HFFc6 (cell line): ENCODE measurements at places on chromosomes 16 and 17. TPM values are rescaled to one million over a fixed set of nuclear protein-coding genes. Genes with fewer than 3 reads are reported as not detected.

DNA sequence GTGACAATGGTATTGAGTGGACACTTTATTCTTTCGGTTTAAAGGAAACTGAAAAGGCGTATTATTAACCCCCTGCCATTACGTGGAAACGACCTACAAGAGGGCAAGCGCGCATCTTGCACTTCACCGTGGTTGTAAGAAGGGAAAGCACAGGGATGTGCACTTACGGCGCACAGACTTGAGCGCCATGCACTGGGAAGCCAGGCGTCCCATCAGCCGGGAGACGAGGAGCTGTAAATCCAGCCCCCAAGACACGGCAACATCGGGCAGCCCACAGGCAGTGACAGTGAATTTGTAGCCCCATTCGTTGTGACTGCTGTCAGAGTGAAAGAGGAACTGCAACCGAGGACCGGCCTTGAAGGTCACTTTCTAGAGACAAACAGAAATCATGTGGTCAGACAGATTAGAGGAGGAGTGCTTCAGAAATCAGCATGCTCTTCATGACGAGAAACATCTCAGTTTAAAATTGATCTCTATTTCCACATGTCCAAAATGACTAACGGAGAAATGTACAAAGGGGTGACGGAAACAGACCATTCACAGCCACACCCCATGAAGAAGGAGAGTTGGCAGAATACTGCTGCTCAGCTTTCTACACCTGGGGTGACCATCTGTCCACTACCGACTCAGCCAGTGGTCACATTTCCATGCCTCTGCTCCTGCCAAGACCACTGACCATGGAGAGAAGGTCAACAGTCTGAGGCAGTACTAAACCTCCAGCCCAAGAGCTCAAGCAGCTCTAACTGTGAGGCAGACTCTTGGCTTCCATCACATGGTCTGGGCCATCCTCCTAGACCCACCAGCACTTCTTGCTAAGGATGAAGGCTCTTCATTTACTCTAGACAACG is 68.6 kb downstream of the ZZEF1 start:
- peaks cover 34% of the 10 kb centered on the region for H3K36me3 ChIP-seq
- peaks cover 25% of the 10 kb centered on the region for H3K4me1 ChIP-seq
- no peak overlapping the region for H3K27ac ChIP-seq
- H3K27me3 ChIP-seq: no peaks in the 10 kb centered on the region

- H3K27ac ChIP-seq: no peak overlapping the region
- peaks cover 37% of the 10 kb centered on the region for H3K4me1 ChIP-seq
- no peaks in the 10 kb centered on the region for H3K27me3 ChIP-seq
Measured at GRCh38 chr17:28550858-28551257, 1.6 kb downstream of the UNC119 start.

GRCh38 chr16:68275611-68276191 is 11.4 kb downstream of the SLC7A6 start:
- no peak overlapping the region for H3K4me3 ChIP-seq
- H3K4me1 ChIP-seq: peaks cover 10% of the 10 kb centered on the region
- peaks cover 21% of the 10 kb centered on the region for H3K36me3 ChIP-seq
- H3K27me3 ChIP-seq: no peaks in the 10 kb centered on the region
- H3K27ac ChIP-seq: peak overlapping the region; percentile 24

DNA sequence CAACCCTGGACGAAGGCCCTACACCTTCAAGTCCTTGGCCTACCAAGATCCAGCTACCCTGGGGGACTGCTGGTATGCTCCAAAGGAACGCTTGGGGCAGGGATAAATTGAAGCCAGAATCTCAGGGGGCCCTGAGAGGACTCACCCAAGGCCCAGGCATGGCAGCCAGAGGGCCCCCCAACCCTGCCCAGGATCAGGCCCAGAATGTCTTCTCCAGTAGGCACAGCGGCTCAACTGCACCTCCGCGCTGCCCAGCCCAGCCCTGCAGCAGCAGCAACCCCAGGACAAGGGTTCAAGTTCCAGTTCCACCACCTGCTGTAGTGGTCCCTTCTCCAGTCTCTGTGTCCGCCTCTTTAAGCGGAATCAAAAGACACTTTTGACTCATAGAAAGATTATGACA is 2.2 kb downstream of the TFAP4 start:
- peaks cover 13% of the 10 kb centered on the region for H3K4me1 ChIP-seq
- H3K27ac ChIP-seq: peak overlapping the region; percentile 84
- H3K4me3 ChIP-seq: peak overlapping the region; percentile 87
- H3K27me3 ChIP-seq: peaks cover 6% of the 10 kb centered on the region; the same call in 1 of the 2 replicates
- DNase-seq: no peak
- no peaks in the 10 kb centered on the region for H3K36me3 ChIP-seq

- H3K27ac ChIP-seq: no peak overlapping the region
- H3K36me3 ChIP-seq: no peaks in the 10 kb centered on the region; the same call in 1 of the 2 replicates
- no peak overlapping the region for H3K4me3 ChIP-seq
- peaks cover 2% of the 10 kb centered on the region for H3K27me3 ChIP-seq
- DNase-seq: no peak
- no peaks in the 10 kb centered on the region for H3K4me1 ChIP-seq
Measured at GRCh38 chr16:79402920-79403319, 197.6 kb downstream of the MAF start.

- H3K36me3 ChIP-seq: no peaks in the 10 kb centered on the region
- peaks cover 23% of the 10 kb centered on the region for H3K4me1 ChIP-seq
- peaks cover 9% of the 10 kb centered on the region; the same call in 1 of the 2 replicates for H3K27me3 ChIP-seq
- H3K4me3 ChIP-seq: no peak overlapping the region
Measured at GRCh38 chr16:31440516-31441184, 1.9 kb downstream of the ZNF843 start.

DNA sequence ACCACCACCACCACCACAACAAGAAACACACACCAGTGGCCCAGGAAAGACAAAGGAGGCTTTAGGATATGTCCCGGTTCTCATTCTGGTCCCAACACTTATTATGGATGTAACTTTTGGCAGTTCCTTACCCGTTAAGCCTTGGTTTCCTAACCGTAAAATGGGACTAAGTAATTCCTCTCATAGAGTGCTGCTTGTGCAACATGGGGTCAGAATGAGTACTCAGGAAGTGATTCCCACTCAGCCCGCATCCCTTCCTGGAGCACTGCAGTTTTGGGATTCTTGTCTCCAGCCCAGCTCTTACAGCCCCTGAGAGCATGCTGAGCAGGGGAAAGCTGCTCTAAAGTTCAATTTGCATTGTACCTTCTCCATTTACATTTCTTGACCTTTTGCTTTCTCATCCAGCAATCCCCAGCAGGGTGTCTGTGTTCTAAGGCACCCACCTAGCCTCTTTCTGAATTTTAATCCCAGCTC is 262.6 kb downstream of the PRKCA start:
- peak overlapping the region; percentile 91 for H3K27ac ChIP-seq
- H3K4me3 ChIP-seq: no peak overlapping the region; the same call in 1 of the 2 replicates
- DNase-seq: no peak
- H3K36me3 ChIP-seq: peaks cover 20% of the 10 kb centered on the region
- H3K27me3 ChIP-seq: peaks cover 2% of the 10 kb centered on the region; the same call in 1 of the 2 replicates

GRCh38 chr16:38941-39892 is 14.2 kb downstream of the POLR3K start:
- no peak for DNase-seq
- no peaks in the 10 kb centered on the region for H3K27me3 ChIP-seq
- H3K36me3 ChIP-seq: peaks cover 18% of the 10 kb centered on the region
- no peak overlapping the region for H3K4me3 ChIP-seq
- no peak overlapping the region for H3K27ac ChIP-seq

GRCh38 chr16:71915350-71915749 is 20.0 kb downstream of the IST1 start:
- H3K4me1 ChIP-seq: peaks cover 52% of the 10 kb centered on the region
- H3K36me3 ChIP-seq: peaks cover 60% of the 10 kb centered on the region
- peak overlapping the region; percentile 52 for H3K27ac ChIP-seq
- H3K27me3 ChIP-seq: no peaks in the 10 kb centered on the region; the same call in 1 of the 2 replicates
- no peak for DNase-seq

- no peak for DNase-seq
- no peaks in the 10 kb centered on the region for H3K4me1 ChIP-seq
- H3K27me3 ChIP-seq: no peaks in the 10 kb centered on the region
- no peaks in the 10 kb centered on the region for H3K36me3 ChIP-seq
Measured at GRCh38 chr17:72530454-72530853, 409.6 kb downstream of the SOX9 start.

- H3K36me3 ChIP-seq: no peaks in the 10 kb centered on the region
- no peaks in the 10 kb centered on the region for H3K27me3 ChIP-seq
- H3K4me1 ChIP-seq: peaks cover 54% of the 10 kb centered on the region
Measured at GRCh38 chr17:27382025-27382424, 74.2 kb upstream of the KSR1 start.

GRCh38 chr16:17470908-17471718 is at the start of gene XYLT1:
TSS of gene XYLT1 (minus strand) at chr16:17470960. CDS start at chr16:17470796, 164 bp downstream.
- peaks cover 3% of the 10 kb centered on the region for H3K27me3 ChIP-seq
- H3K4me3 ChIP-seq: peak within 1 kb of the TSS; percentile 90

GRCh38 chr17:17075125-17075781 is 33.0 kb downstream of the MPRIP start:
- H3K4me1 ChIP-seq: peaks cover 80% of the 10 kb centered on the region
- H3K27ac ChIP-seq: peak overlapping the region; percentile 76
- peak; percentile 38 for DNase-seq
- no peaks in the 10 kb centered on the region for H3K27me3 ChIP-seq

- H3K4me3 ChIP-seq: no peak overlapping the region
- no peak for DNase-seq
- peaks cover 20% of the 10 kb centered on the region for H3K36me3 ChIP-seq
- no peaks in the 10 kb centered on the region for H3K27me3 ChIP-seq
- H3K4me1 ChIP-seq: peaks cover 11% of the 10 kb centered on the region; the same call in 1 of the 2 replicates
- no peak overlapping the region for H3K27ac ChIP-seq
Measured at GRCh38 chr16:47604306-47604705, 143.2 kb downstream of the PHKB start.

- H3K4me3 ChIP-seq: no peak overlapping the region
- H3K36me3 ChIP-seq: no peaks in the 10 kb centered on the region
- peaks cover 24% of the 10 kb centered on the region for H3K27me3 ChIP-seq
- no peak for DNase-seq
Measured at GRCh38 chr16:22161401-22161800, 905 bp upstream of the SDR42E2 start.

DNA sequence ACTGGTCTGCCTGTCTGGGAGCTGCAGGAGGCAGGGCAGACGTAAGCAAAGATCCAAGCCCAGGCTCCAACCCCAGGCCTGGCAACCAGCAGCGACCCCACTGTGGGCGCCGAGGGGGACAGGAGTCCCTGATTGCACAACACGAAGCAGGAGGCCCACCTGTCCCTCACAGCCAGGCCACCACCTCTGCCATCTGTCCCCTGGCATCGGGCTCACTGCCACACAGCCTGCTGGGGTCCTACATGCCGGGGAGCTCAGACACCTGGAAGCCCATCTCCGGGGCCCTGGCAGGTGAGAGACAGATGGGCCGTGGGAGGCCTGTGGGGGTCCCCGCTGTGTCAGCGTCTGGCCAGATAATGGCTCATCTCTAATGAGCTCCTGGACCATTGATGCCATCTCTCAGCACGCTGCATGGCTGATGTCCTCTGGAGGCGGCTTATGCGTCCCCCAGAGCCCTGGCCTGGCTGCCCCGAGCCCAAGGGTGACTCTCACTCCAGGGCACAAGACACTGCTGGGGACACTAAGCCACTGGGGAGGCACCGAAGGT is 11.3 kb upstream of the RASD1 start:
- no peak overlapping the region for H3K27ac ChIP-seq
- H3K4me1 ChIP-seq: peaks cover 9% of the 10 kb centered on the region
- no peak for DNase-seq
- peaks cover 17% of the 10 kb centered on the region for H3K27me3 ChIP-seq
- H3K4me3 ChIP-seq: no peak overlapping the region
- H3K36me3 ChIP-seq: no peaks in the 10 kb centered on the region; the same call in 1 of the 2 replicates

- H3K4me3 ChIP-seq: peak within 1 kb of the TSS; percentile 97
- peak; percentile 85 for DNase-seq
Measured at GRCh38 chr16:29806099-29806579, at the start of gene MAZ. TSS of gene MAZ (plus strand) at chr16:29806529. CDS start at chr16:29806702, 173 bp downstream.

GRCh38 chr17:79159926-79160325 is 85.3 kb downstream of the ENGASE start:
- H3K27me3 ChIP-seq: peaks cover 39% of the 10 kb centered on the region

DNA sequence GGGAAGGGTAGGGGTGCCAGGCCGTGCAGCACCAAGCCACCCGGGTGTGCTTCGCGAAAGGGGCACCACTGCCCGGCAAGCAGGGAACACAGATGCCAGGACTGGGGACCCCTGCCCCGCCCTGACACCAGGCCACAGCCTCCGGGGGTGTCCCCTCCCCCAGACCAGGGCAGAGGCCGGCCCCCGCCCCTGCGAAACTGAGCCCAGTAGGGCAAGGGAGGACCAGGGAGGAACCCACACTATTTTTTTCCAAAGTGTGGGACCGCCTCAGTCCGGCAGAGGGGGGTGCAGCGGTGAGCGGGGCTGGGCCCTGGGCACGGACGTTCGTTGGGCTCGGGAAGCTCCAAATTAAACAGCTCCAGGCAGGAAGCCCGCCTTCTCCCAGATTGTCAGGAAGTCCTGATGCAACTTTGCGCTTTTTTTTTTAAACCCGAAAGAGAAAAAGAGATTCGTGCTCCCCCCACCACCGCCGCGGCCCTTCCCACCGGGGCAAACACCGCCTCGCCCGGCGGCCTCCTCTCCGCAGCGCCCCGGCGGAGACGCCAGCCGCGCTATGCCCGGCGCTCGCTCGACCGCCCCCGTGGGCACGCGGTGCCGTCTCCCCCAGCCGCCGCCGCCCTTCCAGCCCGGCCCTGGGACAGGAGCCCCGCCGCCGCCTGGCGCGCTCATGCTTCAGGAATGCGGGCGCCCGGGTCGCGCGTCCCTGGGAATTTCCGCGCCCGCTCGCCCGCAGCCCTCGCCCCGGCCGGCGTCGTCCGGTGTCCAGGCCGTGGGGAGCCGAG is 755 bp downstream of the PIEZO1 start:
- peak; percentile 80 for DNase-seq
- peaks cover 4% of the 10 kb centered on the region for H3K27me3 ChIP-seq
- peak overlapping the region; percentile 92 for H3K4me3 ChIP-seq
- peak overlapping the region; percentile 88 for H3K27ac ChIP-seq
- H3K36me3 ChIP-seq: peaks cover 8% of the 10 kb centered on the region; the same call in 1 of the 2 replicates

GRIN2C gene
- total RNA-seq: 0.09 TPM in 1 of 3 replicates, not detected in the others

EVI2A gene
- 1.1 to 1.5 TPM (median 1.3 TPM) in 3 replicates for total RNA-seq

NGFR gene
- total RNA-seq: 0.11 and 0.21 TPM in 2 replicates

KRTAP1-5 gene
- 61.6 and 117 TPM in 2 replicates for total RNA-seq

ST6GALNAC1 gene
- not detected in 2 replicates for total RNA-seq

SDR42E2 gene
- not detected in 3 replicates for total RNA-seq

KRTAP4-6 gene
- not detected in 3 replicates for total RNA-seq

TEKT1 gene
- not detected in 3 replicates for total RNA-seq

CCL4L2 gene
- not detected in 2 replicates for total RNA-seq

RNF222 gene
- not detected in 3 replicates for total RNA-seq

TOX3 gene
- total RNA-seq: not detected in 3 replicates
